ENCODE measurements at places on chromosomes 5 and 9.
A peak's percentile ranks its signal among the peaks of the same experiment; 100 is the strongest.

- no peak for DNase-seq
Observed at GRCh38 chr5:176541338-176542134, 4.3 kb upstream of the RNF44 start.

DNA sequence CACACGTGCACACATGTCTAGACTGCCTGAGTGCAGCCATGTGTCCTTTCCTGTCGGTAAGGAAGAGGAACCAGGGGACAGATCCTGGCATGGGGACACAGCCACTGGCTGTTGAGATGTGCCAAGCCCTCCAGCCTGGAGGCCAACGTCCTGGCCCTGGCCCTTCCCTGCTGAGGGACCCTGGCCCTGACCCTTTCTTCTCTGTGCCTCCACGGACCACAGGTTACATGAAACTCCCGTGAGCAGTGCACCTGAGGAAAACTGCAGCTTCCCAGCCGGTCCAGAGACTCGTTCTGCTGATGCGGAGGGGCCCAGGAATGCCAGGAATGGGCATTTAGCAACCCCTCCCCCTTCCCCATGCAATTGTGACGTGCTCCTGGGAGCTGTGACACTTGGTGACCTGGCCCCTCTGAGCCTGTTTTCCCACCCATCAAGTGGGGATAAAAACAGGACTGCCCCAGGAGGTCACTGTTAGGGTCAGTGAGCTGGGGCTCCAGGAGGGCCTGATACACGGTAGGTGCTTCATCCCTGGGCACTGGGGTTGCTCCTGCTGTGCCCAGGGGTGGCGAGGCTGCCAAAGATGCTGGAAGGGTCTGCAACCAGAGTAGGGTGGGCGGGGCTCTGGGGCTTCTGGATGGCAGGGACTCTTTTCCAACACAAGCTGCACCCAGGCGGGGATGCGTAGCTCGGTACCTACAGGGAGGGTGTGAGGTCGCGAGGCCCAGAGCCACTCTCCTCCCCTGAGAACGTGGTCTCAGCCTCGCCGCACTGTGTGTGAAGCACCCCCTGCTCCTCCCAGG lies 151.5 kb downstream of the C9orf50 start:
- DNase-seq: no peak

GRCh38 chr9:114202849-114203248 lies 47.5 kb downstream of the COL27A1 start:
- DNase-seq: no peak

- no peak for DNase-seq
Observed at GRCh38 chr5:102617191-102618187, 118.7 kb upstream of the SLCO6A1 start.

- DNase-seq: no peak
Observed at GRCh38 chr9:103037508-103038477, 42.7 kb downstream of the CYLC2 start.

- no peak for DNase-seq
Observed at GRCh38 chr5:135735831-135736230, 98.6 kb upstream of the SLC25A48 start.

- no peak for DNase-seq
Observed at GRCh38 chr5:5105531-5105930, 34.6 kb upstream of the ADAMTS16 start.

- no peak for DNase-seq
Observed at GRCh38 chr9:114059047-114059803, 18.9 kb downstream of the AMBP start.

DNA sequence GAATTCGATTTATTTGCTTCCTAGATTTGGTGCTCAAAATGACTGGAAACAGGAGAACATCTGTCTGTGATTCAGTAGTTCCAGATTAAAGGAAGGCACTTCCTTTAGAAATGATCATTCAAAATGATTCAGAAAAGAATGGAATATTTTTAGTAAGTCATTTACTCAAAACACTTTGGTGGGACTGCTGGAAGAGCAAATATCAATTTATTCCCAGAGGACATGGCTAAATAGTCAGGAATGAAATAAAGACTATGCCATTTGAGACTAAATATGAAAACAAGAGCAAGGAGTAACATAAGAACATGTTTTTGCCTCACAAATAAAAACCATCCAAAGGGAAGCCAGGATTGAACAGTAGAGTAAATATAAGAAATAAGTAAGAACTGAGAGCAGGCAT lies 138.6 kb upstream of the RASA1 start:
- DNase-seq: no peak

DNA sequence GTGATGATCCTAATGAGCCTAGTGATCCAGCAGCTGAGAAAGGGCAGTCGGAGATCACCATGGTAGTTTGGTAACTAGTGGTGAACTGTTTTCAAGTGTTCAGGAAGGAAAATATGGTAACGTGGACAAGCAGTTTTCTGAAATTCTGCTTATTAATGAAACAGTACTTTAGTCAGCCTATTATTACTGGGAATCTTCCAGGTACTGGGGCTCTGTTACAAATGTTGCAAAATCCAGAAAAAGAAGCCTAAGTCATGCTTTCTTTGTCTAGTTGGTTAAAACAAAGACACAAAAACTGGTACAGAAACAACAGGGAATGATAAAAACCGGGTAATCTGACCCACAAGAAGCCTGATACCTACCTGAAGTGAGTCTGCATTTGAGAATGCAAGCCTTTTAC lies 18.2 kb downstream of the TTC23L start:
- no peak for DNase-seq

DNA sequence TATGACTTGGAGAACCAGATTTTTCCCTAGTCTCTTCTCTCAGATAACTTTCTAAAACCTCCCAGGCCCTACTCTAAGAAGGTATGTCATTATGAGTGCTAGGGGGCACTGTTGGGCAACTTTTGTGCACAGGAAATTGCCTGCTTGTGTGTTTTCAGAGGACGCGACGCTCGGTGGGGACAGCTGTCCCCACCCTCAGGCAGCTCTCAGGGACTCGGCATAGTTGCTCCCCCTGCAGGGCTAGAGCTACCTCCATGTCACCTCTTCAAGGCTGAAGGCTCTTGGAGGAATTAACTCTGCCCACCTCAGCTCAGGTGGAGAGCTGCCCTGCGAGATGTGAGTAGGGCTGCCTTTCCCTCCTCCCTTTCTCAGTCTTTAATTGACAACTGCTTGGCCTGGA lies 10.2 kb upstream of the TIFAB start:
- DNase-seq: peak; percentile 16

DNA sequence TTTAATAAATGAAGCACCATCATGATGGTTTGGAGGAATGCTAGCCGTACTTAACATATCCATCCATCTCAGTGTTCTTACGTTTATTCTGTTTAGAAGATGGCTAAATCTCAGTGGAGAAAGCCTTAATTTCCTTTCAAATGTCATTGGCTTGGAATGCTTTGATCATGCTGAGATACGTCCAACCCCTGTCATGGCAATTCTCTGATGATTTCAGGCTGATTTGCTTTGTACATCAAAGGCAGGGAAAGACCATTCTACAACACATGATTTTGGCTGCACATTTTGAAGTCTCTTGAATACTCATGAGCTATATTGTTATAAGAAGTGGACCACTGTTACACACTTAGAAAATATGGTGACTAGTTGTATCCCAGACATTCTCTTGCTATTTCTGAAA lies 1048.4 kb downstream of the MAT2B start:
- no peak for DNase-seq

GRCh38 chr9:98241357-98242300 lies 13.8 kb downstream of the TBC1D2 start:
- DNase-seq: no peak

GRCh38 chr5:74044936-74045335 lies 418.9 kb downstream of the ARHGEF28 start:
- DNase-seq: no peak

DNA sequence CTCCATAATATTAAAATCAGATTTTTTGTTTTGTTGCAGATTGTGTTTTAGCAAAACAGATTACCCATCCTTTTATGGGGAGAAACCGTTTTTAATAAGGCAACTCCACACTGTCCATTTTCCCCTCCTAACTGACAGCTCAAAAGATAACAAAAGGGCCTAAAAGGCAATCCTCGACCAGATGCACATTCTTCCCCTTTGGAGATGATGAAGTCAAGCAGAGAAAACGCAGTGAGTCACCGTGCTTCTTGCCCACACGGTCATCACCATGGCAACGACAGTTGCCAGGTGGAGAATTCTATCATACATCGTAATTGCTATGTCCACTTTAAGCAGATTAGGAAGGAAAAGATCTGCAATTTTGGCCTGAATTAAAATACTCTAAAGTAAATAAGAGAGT lies 96.4 kb downstream of the DIRAS2 start:
- peak; percentile 84 for DNase-seq

GRCh38 chr5:39716532-39717028 lies 291.8 kb upstream of the DAB2 start:
- DNase-seq: no peak

DNA sequence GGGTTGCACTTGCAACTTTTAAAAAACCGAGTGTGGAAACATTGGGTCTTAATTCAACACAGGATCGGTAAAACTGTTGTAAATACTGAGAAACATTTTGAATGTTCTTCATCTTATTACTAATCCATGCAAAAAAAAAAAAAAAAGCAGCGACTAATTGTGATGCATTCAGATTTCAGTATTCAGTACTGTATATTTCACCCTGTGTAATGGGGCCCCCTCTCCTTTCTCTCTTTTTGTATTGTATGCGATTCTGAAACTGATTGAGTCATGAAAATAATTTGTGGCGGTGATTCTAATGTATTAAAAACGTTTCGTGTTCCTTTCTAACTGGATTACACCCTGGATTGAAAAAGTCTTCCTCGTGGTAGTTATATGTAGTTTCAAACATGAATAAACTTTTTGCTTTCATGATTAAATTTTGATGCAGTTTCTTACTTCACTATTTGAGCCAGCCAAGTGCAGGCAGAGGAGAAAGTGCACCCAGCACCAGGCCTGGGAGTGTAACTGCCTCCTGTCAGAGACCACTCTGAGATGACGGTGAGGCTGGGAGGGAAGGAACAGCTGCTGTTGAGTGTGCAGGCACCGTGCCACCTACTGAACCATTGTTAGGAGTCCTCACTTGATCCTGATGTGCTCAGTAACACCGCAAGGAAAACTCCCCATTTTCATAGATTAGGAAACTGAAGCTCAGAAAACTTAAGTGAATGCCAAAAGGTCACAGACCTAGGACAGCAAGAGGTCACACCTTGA lies 220.0 kb downstream of the PBX3 start:
- DNase-seq: no peak

DNA sequence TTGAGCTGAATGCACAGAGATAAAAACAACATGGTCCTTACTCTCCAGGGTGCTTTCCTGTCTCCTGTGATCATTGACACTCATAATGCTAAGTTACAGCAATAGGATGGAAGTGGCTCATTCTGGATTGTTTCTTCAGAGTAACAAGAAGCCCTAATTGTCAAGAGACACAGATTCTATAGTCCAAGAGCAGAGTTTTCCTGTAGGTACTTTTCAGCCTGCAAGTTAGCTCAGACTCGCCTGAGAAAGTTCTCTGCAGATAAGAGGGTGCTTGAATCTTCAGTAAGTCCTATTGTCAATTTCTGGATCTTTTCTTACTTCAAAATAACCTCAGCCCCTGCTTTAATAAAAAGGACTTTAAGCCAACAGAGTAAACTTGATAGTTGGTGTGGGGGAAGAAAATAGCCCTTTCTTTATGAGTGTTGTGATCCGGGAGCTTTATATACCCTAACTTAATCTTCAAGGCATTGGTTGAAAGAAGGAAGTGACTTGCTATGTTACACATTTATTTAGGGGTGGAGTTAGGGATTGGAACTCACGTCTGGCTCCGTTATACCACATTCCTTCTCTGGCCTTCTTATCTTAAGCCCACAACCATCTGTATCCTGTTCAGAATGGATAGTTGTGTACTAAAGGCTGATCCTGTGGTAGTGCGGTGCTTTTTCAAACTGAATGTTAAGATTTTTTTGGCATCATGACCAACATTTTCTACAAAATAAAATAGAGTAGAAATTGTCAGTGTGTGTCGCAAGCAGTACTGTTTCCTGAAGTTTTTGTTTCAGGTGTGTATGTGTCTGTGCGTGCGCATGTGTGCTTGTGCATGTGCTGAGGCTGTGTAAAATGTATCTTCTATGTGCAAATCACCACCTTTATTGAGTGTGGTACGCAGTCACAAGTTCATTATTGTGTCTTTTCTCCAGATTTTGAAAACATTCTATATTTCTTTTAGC lies 173.9 kb downstream of the WDR70 start:
- DNase-seq: no peak

- DNase-seq: no peak
Observed at GRCh38 chr9:110615498-110615897, 36.0 kb upstream of the SVEP1 start.

- no peak for DNase-seq
Observed at GRCh38 chr5:73464016-73464745, 15.6 kb upstream of the FOXD1 start.

- DNase-seq: no peak
Observed at GRCh38 chr5:100043475-100043874, 491.7 kb upstream of the FAM174A start.

DNA sequence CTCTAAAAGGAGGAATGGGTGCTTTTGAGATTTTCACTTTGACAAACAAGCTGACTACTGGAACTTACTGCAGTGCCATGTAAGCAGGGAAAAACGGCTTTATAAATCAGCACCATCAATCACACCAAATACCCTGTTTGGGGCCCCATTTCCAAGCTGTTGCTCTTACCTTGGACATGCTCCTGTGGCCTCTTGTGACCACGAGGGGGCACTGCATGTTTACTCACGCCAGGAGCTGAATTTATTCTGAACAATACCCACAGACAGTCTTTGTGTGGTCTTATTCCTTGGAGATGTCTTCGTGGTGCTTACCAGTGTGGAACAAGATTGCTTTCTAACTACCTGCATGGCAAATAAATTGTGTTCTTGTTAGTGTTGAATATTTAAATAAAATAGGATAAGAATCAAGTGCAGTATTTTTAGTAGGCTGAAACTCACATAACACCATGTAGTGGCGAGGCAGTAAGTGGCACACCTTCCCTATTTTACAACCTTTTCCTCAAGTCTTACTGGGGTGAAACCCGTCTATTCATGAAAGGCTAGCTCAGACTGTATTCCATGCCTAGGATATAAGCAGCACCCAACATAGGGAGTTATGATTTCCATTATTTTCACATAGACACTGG lies 155.5 kb upstream of the NMUR2 start:
- DNase-seq: peak; percentile 29

GRCh38 chr5:132030610-132031009 lies 19.2 kb upstream of the ACSL6 start:
- DNase-seq: no peak

GRCh38 chr9:135087489-135087792 lies at the start of gene OLFM1:
OLFM1 (plus strand) TSS chr9:135087668; CDS start chr9:135087990, 322 bp downstream.
- no peak for DNase-seq

DNA sequence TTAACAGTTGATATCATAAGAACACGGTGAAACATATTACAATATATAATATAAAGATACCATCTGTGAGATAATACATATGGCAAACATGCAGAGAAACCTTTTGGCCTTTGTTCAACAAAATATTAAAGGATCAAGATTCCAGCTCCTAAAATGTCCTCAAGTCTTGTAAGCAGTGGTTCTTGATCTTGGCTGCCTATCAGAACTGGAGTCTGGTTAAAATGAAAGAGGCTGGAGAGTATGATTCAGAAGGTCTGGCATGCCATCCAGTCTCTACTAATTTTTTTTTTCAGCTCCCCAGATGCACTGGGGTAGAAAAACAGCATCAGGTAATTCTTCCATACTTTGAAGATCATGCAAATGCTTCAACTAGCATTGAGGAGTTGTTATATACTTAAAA lies 83.2 kb downstream of the TNC start:
- no peak for DNase-seq

GRCh38 chr5:11557063-11557462 lies 347.2 kb downstream of the CTNND2 start:
- no peak for DNase-seq

All from NCI-H2081 treated with DMSO at 0.1 percent for 48 hours (cell line).